Stimulated activated CD4-positive, alpha-beta T cell treated with anti-CD3 and anti-CD28 coated beads, Interleukin-12 subunit alpha, Interleukin-12 subunit beta, amount 100 ng/mL, for 48 hours (primary cell): ENCODE measurements at places on chromosomes 12 and 14.

DNA sequence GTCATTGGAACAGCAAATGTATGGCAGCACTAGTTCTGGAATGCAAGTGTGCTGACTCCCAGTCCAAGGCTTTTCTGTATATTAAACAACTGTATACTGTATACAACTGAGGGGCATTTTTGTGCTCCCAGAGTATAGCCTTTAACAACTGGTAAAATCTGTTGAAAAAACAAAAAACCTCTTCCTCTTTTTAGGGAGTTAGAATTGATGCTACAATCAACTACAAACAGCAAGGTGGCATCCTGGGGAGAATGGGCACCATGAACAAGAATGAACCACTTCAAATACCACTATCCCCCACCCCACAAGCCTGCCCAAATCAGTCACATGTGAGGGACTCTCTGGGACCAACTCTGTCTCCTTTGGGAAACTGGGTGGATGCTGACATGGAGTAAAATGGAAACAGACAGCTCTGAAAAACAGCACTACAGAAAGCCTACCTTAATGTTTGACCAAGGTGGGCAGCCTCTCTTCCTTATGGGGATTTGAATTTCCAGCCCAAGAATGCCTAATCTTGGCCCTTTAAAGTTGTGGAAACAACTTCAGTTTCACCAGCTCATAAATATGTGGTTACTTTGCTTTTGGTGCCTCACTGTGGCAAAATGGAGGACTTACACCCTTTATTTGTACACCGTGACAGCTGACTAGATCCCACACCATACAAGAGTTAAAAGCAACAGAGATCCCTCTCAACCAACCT is 7.5 kb downstream of the VTI1B start:
- no peak for DNase-seq

DNA sequence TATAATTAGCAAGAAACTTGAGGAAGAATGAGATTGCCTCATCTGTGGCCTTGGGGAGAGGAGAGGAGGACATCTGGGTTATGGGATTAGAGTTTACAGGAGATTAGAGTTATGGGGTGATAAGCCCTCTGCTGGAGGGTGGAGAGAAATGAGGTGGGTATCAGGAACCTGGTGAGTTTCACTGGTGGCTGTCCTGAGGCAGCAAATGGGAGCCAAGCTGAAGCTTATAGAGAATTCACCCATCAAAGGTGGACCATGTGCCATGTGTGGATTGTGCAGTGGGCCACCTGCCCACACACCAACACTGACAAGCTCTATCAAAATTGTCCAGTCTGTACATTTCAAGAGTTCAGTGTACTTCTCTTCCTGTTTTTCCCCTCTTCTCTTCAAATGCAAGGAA is 135.3 kb downstream of the AEBP2 start:
- DNase-seq, result no peak

DNA sequence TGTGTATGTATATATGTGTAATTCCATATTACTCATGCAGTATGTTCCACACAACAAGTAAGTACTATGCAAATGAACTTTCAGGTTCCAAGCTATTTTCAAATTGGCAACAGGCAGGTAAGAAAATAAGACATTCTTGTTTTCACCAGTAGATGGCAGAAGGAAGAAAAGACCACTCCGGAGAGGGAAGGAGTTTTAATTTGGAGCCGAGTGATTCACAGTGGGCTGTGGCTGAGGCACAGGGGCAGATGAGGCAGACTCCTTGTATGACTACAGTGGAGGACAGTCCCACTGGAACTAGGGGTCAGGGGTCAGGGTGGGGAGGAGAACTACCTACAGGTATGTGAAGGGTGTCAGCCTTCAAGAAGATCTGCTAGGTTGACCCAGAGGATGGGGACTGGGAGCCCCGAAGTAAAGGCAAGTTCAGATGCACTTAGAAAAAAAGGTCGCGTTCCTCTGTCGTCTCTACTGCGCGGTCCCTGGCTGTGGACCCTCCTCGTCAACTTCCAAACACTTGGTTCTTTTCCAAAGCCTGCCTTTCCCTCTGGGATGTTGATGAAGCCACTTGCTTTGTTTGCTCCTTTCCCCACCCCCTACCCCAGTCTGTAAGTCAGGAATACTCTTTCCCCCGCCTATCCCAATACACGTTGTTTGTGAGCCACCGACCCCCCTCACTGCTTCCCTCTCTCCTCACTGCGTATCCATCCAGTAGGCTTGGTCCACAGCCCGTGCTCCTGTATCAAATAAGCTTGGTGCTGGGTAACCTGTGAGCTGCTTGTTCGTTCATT is 24.1 kb downstream of the DDX47 start:
- DNase-seq, result peak; percentile 42

- no peak for DNase-seq
Measured at GRCh38 chr12:90947869-90948268, 7.1 kb downstream of the CCER1 start.

DNA sequence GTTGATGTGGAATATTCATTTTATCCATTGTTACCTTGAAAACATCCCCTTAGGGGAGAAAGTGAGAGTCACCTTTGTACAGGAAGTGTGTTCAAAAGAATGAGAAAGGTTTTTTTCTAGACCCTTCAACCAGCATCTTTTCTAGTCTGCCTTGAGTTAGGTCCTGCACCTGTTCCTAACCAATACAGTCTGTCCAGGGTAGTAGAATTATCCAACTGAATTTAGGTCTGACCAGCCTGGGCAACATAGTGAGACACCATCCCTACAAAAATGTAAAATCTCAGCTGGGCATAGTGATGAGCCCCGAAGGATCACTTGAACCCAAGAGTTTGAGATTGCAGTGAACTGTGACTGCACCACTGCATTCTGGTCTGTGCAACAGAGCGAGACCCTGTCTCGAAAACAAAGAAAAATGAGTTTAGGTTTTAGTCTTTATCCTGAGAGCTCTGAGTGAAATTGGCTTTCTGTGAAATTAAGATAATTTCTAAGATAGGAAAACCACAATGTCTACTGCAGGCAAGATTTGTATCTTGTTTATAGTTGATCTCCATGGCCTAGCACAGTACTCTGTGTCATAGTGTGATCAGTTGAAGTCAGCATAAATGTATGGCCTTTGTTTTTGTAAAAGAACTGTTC is 25.2 kb downstream of the ARHGAP5 start:
- DNase-seq, result no peak

GRCh38 chr14:77322250-77322902 is 1.5 kb downstream of the GSTZ1 start:
- DNase-seq, result no peak

GRCh38 chr14:79842270-79842669 is 369.0 kb downstream of the DIO2 start:
- DNase-seq, result no peak

DNA sequence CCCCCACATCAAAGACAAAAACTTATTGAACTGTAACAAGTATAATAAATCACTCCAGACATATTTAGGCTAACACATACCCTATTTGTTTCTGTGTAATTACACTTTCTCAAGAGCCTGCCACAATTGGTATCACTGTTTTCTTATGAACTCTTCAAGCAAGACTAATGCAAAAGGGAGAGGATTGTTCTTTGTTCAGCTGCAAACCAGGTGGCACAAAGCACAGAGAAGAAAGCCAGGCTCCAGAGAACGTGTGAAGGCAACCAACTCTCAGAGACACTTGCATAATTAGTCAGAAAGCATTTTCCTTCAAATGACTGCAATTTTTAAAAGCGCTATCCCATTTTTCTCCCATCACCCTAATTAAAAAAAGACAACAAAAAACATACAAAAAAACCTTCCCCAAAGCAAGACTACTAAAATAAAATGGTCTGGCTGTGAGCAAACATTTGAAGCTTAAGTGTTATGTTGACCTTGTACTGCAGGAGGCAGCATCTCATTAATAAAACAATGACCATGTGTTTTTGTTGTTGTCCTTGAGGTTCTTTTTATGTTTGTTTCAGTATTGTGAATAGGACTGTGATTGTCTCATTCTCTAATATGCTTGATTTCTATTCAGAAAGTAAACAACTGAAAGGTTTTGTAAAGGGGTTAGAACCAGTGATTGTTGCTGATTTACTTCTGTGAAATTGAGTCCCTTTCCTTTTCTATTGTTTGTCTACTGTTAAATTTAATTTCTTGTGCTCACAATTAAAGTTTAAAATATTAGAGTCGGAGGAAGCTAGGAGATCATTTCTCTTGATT is 452.7 kb upstream of the PDE3A start:
- no peak for DNase-seq

GRCh38 chr14:85310491-85311272 is 219.3 kb upstream of the FLRT2 start:
- DNase-seq, result no peak

DNA sequence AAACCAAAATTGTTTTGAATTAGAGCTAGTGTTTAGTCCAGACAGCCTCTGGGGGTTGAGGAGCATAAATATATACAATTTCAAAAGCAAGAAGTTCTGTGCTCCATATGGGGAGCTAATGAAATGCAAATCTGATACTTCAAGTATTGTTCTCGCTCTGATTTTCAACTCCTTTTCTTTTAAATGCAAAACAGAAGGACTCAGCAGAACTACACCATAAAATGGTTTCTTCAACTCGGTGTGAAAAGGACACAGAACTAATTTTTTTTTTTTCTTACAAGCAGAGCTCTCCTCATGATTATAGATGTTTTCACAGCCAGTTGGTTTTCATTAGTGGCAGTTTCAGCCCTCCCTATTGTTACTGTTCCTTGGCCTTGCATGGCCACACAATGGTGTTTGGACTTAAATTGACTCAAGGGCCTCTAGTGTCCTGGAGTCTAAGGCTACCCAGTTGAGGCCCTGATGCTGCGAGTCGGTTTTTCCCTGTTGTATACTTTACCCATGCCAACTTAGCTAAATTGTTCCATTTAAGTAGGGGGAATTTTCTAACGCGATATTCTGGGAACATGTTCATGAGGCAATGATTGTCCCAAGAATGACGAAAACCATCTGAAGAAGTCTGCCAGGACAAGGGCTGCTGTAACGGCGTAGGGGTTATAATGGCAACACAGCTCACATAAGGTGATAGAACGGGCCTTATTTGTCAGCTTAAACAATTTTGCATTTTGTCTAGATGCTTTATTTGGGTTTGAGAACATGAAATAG is 120.3 kb downstream of the GPR135 start:
- no peak for DNase-seq

- DNase-seq, result no peak
Measured at GRCh38 chr14:92258934-92259333, 64.0 kb upstream of the SLC24A4 start.

DNA sequence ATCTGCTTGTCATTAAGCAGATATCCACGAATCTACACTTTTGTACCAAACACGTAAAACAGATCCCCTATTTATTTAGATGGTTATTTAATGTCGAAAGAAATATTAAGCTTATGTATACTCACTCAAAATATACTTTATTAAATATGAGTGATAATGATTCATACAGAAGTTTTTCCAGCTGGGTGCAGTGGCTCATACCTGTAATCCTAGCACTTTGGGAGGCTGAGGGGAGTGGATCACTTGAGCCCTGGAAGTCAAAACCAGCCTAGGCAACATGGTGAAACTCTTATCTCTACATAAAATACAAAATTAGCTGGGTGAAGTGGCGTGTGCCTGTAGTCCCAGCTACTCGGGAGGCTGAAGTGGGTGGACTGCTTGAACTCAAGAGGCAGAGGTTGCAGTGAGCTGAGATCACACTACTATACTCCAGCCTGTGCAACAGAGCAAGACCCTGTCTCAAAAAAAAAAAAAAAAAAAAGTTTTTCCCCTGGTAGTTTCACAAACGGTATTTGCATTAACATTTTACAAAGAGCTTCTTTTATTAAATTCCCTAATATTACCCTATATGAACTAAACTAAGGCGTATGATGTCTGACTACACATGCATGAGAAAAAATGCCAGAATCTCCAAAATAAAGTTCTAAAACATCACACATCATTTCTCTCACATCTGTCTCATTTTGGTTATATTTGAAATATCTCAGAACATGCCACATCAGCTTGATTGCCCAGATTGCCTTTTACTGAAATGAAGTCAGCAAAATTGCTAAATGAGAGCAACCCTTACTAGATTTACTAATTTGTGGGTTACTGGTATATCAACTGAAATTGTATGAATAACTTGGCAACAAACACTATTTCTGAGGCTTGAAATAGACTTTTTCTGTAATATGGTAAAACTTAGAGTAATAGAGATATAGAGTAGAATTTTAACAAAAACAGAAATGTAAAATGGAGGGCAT is 74.9 kb downstream of the PAWR start:
- DNase-seq, result no peak

- DNase-seq, result peak; percentile 64
Measured at GRCh38 chr12:76020731-76021672, 10.6 kb downstream of the PHLDA1 start.

- DNase-seq, result peak; percentile 61
Measured at GRCh38 chr14:23478109-23478759, 8.7 kb downstream of the NGDN start.

GRCh38 chr12:86597431-86597830 is 341.2 kb upstream of the MGAT4C start:
- no peak for DNase-seq

DNA sequence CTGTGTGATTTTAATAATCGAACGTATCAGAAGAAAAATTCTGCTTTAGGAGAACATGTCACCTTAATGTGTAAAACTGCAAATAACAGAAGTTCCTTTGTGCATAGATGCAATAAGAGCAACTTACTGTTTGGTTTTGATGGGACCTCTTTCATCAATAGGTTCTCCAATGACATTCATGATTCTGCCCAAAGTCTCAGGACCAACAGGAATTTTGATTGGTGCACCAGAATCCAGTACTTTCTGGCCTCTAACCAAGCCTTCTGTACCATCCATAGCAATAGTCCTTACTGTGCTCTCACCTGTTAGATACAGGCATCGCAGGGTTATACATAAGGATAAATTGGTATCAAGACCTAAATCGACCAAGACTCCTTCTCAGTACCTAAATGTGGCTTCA is 1.1 kb downstream of the ATP5F1B start:
- DNase-seq, result no peak

DNA sequence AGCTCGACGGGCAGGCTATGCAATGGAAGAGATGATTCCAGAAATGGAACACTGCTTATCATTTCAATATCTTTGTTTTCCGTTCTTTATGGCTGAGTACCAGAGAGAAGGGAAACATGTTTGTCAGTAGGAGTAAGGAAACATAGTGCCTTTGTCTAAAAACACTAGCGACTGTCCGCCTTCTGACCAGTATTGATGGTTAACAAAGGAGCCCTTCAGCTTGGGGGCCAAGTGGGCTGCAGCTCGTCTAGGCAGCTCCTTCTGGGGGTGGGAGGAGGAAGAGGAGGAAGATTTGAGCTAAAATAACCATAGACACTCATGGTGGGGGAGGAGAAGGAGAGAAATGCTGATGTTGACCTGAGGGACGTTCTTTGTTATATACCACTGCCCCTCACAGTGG is 15.0 kb downstream of the COQ5 start:
- DNase-seq, result no peak

GRCh38 chr14:99728231-99728920 is 44.3 kb downstream of the CYP46A1 start:
- no peak for DNase-seq

- DNase-seq, result no peak
Measured at GRCh38 chr12:108650083-108650482, 16.4 kb upstream of the SELPLG start.

DNA sequence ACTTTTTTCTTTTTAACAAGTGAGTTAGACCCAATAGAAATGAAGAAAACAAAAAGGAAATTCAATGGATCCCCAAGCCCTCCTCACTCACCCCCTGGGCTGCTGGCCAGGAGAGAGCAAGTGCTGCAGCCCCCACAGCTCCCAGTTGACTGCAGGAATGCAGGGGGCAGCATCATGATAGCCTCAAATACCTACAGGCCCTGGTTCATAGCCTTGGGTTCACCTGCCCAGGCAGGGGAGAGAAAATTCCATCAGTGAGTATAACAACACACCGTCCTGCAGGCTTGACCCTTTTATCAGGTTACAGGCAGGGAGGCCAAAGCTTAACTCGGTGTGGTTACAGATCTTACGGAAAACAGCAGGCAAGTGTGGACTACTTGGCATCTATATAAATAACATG is 76.3 kb downstream of the PHLDA1 start:
- no peak for DNase-seq
